Posterior vena cava (tissue), 2 donors: ENCODE measurements at places on chromosomes 5 and 9.

DNA sequence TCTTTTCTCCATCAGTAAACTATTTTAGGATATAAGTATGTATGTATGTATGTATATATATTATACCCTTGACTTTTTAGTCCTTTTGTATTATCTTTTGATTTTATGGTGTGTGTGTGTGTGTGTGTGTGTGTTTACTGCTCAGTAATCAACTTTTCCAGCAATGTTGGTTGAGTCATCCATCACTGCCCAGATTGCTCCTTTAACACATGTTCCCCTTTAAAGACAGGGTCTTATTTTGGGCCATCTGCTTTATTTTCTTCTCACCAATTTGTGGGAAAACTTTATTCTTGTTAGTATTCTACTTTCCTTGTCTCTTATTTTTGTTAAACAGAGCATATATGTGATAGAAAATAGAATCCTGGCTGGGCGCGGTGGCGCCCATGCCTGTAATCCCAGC, 28.1 kb downstream of the ANKRD33B start:
- no peak for DNase-seq

DNA sequence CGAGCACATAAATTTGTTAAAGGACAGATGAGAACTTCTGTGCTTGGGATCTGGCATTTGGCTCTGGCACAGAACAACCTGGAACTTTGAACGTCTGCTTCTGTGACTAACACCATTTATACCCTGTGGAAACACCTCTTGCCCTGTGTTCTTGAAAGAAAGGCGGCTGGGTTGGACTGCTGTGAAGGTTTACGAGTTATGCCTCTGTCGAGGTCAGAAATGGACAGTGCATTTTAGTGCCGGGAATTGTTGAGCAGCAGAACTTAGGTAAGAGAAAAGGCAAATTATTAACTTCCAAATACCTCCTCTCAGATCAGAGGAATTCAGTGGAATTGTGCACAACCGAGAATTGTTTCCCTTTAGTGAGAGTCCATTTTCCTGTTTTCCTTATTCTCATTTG, 14.1 kb upstream of the INIP start:
- no peak for DNase-seq

GRCh38 chr5:96962540-96962991, 26.7 kb downstream of the LNPEP start:
- DNase-seq = no peak

- no peak for DNase-seq
These were observed 38.5 kb downstream of the SLC22A5 start for GRCh38 chr5:132407970-132408369.

GRCh38 chr5:116702776-116703175, 128.2 kb upstream of the SEMA6A start:
- no peak for DNase-seq

DNA sequence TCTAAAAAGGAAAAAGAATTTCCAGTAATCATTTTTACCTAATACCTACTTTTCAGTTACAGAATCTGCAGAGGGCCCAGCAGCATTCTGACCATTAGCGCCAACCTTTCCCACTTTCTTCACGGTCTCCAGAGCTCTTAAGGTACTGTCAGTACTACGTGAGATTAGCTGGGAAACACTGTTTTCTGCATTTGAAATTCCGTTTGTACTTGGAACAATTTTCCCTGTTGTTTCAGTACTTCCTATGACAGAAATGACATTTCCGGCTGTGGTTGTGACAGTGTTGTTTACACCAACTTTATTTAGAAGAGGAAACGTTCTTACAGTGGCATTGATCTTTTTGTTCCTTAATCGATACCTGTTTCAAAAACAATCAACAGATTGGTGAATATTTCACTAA, 36.9 kb upstream of the PDCL start:
- no peak for DNase-seq

DNA sequence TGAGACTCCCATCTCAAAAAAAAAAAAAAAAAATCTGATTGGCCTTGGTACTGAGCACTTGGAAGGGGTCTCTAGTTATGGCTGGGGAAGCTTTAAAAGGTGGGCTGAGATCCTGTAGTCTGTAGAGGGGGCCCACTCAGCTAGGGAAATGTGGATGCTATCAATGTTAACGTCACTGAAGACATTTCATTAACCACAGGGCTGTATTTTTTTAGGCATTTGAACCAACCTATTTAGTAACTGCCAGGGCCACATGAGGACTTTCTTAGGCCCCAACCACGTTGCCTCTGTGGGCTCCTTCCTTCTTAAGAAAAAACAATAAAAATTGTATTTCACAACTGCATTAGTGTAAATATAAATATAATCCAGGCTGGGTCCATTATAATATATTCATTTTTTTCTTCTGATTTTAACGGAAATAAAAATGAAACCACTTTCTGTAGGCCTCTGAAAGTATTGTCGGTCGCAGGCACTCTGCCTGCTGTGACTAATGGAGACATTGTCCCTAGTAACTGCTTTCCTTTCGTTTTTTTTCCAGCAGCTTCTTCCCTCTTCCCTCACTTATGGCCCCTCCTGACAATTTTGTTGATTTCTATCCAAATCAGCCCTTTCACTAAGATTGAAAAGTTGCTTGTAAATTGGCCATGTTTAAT, 71.6 kb downstream of the GCNT1 start:
- DNase-seq = no peak

DNA sequence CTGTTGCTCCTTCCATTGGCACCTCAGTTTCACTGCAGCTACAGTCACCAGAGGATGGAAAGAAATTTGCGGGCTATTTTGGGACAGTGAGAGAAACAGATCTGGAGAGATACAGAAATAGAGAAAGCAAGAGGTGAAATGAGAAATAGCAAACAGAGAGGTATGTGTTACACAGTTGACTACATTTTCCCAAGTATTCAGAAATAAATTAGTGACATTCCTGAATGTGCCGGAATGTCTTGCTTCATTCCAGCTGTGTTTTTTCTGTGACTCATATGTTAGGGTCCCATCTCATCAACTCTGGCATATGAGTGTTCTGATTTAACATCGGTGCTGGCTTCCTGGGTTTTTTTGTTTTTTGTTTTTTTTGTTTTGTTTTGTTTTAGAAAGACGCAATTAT, 63.8 kb upstream of the ZNF462 start:
- no peak for DNase-seq

GRCh38 chr9:95000821-95001220, 274.3 kb downstream of the AOPEP start:
- DNase-seq = no peak

DNA sequence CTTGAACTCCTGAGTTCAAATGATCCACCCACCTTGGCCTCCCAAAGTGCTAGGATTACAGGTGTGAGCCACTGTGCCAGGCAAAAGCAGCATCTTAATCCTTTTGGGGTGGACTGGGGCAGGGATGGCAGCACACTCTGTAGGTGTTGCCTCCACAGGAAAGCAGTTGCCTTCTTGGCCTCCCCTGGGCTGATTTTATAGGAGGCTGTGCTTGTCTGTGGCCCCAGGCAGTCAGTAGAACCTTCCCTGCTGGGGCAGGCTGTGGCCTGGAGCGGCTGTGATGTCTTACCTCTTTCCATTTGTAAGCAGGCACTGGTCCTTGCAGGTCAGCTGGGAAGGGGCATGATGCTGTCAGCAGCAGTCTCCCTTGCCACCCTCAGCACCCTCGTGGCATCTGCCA, 49.8 kb downstream of the PRRC2B start:
- peak; percentile 53 for DNase-seq

GRCh38 chr9:83384214-83384613, 154.0 kb downstream of the FRMD3 start:
- DNase-seq = no peak

- DNase-seq = no peak
These were observed 157.5 kb downstream of the ENC1 start for GRCh38 chr5:74482990-74483389.

DNA sequence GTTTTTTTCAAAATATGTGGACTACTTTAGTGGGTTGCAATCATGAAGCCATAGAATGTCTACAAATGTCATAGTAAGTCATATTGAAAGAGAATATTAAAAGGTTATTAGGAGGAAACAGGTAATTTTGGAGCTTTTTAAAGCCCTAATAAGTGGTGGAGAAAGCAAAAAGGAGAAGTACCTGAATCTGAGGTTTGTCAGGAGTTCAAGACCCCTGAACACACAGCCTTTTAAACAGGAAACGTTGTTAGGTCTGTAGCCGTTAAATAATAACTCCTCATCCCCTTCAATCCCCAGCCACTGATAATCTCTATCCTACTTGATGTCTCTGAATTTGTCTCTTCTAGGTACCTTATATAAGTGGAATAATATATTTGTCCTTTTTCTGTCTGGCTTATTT, 51.1 kb downstream of the SPEF2 start:
- no peak for DNase-seq

DNA sequence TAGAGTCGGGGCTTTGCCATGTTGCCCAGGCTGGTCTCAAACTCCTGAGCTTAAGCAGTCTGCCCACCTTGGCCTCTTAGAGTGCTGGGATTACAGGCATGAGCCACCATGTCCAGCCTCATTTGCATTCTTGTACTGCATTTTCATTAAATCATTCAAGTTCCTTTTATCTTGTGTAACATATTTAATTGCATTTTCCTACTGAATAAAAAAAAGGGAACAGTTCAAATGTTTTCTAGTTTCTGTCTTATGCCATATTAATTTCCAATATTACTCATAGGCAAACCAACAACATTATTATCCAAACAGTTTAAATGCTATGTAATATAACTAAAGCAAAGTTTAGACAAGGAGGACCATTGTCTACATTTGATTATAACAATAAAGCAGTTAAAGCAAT, 6.1 kb downstream of the SLC31A1 start:
- DNase-seq = no peak

DNA sequence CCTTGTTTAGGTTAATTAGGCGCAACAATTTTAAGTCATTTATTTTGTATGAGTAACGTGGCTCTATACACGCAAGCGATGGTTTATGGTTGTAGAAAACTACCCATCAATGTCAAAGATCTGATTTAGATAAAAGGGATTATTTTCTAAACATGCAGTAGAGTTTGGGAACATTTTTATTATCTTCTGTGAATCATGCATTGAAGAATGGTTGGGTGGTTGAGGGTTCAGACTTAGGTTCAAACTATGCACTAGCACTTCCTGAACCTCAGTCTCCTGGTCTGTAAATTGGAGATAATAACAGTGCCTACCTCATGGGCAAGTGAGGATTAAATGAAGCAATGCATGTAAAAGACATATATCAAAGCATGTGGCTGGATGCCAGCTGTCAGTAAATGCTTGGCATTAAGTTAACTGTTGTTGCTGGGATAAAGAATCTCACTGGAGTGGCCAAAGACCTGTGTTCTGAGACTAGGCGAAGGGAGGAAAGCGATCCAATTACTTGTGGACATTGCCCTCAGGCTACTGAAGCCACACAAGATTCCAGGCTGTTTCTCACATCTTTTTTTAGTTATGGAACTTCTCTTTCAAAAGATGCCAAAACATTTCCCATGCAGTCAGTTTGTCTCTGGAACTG, 1.1 kb upstream of the OTULINL start:
- DNase-seq = no peak

DNA sequence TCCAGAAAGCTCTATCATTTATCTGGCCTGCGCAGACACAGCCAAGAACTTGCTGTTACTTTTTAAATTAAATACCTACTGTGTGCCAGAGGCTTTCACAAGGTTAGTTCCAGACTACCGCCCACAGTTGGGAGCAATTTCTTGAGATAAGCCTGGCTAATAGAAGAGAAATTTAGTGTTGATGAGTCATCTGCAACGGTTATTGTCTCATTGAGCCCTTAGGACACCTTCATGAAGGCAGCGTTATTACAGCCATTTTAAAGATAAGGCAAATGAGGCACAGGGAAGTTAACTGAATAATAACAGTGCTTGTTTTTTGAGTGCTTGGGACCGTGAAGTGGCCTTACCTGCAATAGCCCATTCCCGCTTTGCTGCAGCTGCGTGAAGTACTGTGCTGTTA, 292.9 kb upstream of the MSX2 start:
- DNase-seq = no peak

GRCh38 chr9:37550781-37551180, 25.4 kb downstream of the FBXO10 start:
- DNase-seq = no peak

GRCh38 chr5:169997798-169998197, 17.5 kb upstream of the INSYN2B start:
- DNase-seq = no peak

DNA sequence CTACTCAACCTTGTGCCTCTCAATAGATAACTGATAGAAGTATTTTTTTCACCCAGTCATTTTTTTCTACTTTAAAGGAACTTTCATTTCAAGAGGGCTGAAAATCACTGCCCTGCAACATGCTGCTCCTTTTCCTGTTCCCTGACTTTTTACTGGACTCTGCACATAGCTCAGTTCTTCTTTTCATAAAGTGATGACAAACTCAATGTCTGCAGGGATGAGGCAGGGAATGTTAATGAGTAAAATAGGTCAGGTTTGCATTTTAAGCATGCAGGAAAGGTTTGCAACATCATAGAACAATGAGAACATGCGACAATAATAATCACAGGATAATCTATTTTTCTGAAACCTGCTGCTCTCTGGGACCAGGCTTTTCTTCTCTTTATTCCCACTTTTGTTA, 172.2 kb upstream of the SGCD start:
- DNase-seq = no peak

GRCh38 chr5:2267991-2268390, 385.3 kb upstream of the IRX4 start:
- DNase-seq = peak; percentile 50

- DNase-seq = no peak
These were observed 11.4 kb upstream of the CRHBP start for GRCh38 chr5:76941442-76941841.

GRCh38 chr5:119255571-119256356, 100.1 kb upstream of the TNFAIP8 start:
- no peak for DNase-seq

DNA sequence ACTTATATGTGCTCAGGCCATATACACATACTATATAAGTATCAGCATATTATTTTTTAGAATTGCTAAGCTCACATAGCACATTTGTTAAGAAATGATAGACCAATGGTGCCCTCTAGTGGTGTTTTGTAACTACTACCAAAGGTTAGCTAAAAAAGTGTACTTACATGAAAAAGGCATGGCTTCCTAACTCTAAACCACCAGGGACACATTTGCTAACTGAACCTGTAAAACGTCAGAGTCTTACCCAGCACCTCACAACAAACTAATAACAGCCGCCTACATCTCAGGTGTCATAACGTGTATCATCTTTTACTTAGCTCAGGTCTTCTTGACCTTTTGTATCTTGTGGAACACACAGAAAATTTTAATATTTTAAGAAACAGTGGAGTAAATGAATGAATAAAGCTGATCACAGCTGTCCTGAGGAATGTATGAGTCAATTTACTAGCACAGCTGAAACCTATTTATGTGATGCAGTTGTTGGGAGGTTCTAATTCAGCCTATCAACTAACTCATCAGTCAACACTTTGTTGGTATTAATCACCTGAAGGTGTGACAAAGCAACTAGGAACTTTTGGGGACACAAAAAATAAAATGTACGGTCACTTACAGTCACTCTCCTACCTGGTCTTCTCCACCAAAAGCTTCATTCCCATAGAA, 72.9 kb downstream of the BAAT start:
- no peak for DNase-seq
